Sigmoid colon (tissue), 7 donors: ENCODE measurements at places on chromosomes 16 and 17. TPM values are rescaled to one million over a fixed set of nuclear protein-coding genes. Genes with fewer than 3 reads are reported as not detected.

Gene KRTAP2-3
- polyA plus RNA-seq, result not detected

Gene IRX3
- polyA plus RNA-seq, result 0.10 TPM

Gene KCNH6
- not detected for polyA plus RNA-seq

Gene PLXDC1
- polyA plus RNA-seq, result 3.6 TPM

Gene ANKRD40CL
- 191 TPM for polyA plus RNA-seq

Gene SHMT1
- polyA plus RNA-seq, result 16.2 TPM

Gene PCGF2
- 32.6 TPM for polyA plus RNA-seq

Gene MPDU1
- polyA plus RNA-seq, result 45.3 TPM

Gene NDRG4
- 17.3 TPM for polyA plus RNA-seq

Gene FBXW10B
- polyA plus RNA-seq, result 1.0 TPM

Gene OR3A3
- not detected for polyA plus RNA-seq

Gene ACSM2A
- 1.2 TPM for polyA plus RNA-seq
